Lower lobe of right lung (tissue), 2 donors: ENCODE measurements at places on chromosomes 7 and 10. TPM values are rescaled to one million over a fixed set of nuclear protein-coding genes. Genes with fewer than 3 reads are reported as not detected.

GRCh38 chr7:30396389-30396788, 82.2 kb downstream of the NOD1 start:
- no peak overlapping the region for H3K4me3 ChIP-seq
- no peak for DNase-seq
- no peak overlapping the region for H3K27ac ChIP-seq
- H3K27me3 ChIP-seq: no peaks in the 10 kb centered on the region

DNA sequence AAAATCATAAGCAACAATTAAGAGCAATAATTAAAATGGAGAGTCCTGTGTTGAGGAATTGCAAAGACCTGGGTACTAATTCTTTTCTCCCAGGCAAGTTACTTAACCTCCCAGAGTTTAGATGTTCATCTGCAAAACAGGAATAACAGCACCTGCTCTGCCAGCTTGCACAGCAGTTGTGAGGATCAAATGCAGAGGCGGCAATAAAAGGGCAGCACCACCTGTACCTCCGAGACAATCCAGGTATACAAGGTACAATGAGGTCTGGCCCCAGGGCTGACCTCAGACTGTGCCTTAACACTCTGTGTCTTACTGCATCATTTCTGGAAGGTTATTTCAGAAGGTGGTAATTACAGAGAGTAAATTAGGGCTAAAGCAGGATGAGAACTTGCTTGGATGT, 14.5 kb upstream of the FAM204A start:
- DNase-seq: no peak
- no peak overlapping the region for H3K27ac ChIP-seq
- no peaks in the 10 kb centered on the region for H3K36me3 ChIP-seq
- no peaks in the 10 kb centered on the region for H3K4me1 ChIP-seq
- no peak overlapping the region for H3K4me3 ChIP-seq

GRCh38 chr7:141568227-141568626, 17.0 kb downstream of the AGK start:
- no peaks in the 10 kb centered on the region for H3K4me1 ChIP-seq
- H3K4me3 ChIP-seq: no peak overlapping the region
- no peak for DNase-seq
- no peaks in the 10 kb centered on the region for H3K27me3 ChIP-seq
- peaks cover 28% of the 10 kb centered on the region for H3K36me3 ChIP-seq

- no peak overlapping the region for H3K27ac ChIP-seq
- H3K27me3 ChIP-seq: no peaks in the 10 kb centered on the region
- DNase-seq: no peak
- H3K36me3 ChIP-seq: no peaks in the 10 kb centered on the region
Observed at GRCh38 chr10:109114579-109114978, 808.7 kb downstream of the XPNPEP1 start.

DNA sequence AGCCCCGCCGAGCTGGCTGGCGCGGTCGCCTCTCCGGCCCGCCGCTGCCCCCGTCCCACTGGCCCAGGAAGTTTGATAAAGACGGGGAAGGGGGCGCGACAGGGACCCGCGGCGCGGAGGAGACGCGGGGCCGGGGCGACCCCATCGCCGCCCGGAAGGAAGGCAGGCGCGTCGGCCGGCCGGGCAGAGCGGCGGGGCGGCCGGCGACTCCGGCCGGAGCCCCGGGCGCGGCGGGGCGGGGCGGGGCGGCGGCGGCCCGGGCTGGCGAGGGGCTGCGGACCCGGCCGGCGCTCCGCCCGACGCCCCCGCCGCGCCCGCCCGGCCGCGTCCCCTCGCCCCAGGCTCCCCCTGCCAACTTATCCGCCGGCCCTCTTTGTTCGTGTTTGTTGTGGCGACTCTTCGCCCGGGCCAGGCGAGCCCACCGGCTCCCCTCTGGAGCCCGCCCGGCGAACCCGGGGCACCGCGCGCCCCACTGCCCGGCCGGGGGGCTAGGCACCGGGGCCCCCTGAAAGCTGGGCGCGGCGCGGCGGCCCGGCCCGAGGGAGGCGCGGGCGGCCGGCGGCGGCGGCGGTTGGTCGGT, 571 bp downstream of the KDM7A start:
- H3K4me1 ChIP-seq: peaks cover 22% of the 10 kb centered on the region
- H3K36me3 ChIP-seq: no peaks in the 10 kb centered on the region
- H3K27ac ChIP-seq: peak overlapping the region; percentile 99

The NEUROG3 gene
- total RNA-seq: not detected
